ENCODE measurements at places on chromosomes 2 and 18.

DNA sequence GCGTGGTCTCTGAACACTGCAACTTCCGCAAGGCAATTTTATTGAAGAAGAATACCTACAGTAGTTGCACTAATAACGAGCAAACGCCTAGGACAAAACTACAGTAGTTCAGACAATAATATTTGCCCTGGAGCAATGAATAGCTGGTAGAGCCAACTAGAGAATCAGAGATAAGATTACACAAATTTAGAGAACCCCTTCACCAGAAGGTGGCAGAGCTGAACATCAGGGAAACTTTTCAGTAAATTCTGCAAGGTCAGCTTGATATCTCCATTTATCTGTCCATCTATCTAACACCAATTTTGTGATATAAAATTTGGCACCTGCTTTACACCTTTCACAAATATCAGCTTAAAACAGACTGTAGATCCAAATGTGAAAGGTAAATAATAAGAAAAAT lies 43.8 kb downstream of the CDH19 start:
- no peak for DNase-seq

DNA sequence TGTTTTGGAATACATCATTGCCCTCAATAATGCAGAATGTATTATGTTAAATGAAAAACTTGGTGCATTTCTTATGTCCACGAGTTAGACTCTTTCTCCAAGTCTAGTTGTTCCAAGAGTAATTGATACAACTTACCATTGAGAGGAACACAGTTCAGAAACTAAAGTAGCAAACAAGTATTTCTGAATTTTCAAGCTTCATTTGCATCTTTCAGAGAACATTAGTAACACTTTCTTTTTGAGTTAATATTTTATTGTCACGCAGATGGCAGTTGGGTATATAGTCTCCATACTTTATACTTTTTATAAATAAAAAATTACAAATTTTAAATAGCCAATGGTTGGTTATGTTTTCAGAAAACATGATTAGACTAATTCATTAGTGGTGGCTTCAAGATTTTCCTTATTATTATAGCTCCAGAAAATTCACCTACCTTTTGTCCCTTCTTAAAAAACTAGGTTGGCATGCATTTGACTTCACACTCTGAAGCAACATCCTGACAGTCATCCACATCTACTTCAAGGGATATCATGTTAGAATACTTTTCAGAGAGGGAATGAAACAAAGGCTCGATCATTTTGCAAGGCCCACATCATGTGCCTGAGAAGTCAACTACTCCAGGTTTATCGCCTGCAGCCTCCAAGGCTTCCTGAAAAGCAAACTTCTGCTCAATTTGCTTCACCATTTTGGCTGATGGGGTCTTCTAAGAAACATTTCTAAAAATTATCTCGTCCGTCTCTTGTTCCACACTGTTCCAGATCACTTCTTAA lies 29.9 kb downstream of the LYPD6B start:
- DNase-seq: no peak

DNA sequence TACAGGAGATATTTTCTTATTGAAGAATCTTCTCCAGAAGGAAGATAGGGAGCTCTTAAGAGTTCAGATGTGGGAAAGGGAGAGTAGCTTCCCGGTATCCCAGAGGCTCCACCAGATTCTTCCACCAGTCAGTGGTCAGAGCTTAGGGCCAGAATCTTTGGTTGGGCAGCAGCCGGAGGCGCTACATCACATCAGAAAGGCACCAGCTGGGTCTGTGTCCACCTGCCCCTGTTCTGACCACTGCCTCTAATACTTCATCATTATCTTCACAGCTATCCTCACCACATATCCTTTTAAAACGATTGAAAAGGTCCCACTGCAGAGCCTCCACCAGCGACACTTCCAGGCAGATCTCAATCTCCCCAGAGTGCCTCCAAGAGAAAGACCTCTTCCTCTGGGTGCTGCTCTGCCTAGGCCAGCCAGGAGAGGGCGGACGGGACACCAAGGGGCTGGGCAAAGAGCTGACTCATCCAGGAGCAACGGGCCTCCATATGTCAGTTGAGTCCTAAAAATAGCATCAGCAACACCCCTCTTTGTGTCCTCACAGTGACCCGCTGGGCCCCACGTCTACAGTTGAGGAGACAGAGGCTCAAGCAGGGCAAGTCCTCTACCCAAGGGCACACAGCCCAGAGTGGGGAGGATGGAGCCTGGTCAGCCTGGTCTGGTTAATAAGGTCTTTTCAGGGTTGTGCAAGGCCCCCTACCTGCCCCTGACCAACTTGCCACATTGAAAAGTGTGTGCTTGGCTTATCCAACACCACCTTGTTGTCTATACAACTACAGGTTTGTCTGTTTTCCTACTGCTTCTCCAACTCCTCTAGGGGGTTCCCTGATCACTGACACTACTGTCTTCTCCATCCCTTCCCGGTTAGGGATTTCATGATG lies 81.2 kb downstream of the ADD2 start:
- DNase-seq: peak; percentile 26

DNA sequence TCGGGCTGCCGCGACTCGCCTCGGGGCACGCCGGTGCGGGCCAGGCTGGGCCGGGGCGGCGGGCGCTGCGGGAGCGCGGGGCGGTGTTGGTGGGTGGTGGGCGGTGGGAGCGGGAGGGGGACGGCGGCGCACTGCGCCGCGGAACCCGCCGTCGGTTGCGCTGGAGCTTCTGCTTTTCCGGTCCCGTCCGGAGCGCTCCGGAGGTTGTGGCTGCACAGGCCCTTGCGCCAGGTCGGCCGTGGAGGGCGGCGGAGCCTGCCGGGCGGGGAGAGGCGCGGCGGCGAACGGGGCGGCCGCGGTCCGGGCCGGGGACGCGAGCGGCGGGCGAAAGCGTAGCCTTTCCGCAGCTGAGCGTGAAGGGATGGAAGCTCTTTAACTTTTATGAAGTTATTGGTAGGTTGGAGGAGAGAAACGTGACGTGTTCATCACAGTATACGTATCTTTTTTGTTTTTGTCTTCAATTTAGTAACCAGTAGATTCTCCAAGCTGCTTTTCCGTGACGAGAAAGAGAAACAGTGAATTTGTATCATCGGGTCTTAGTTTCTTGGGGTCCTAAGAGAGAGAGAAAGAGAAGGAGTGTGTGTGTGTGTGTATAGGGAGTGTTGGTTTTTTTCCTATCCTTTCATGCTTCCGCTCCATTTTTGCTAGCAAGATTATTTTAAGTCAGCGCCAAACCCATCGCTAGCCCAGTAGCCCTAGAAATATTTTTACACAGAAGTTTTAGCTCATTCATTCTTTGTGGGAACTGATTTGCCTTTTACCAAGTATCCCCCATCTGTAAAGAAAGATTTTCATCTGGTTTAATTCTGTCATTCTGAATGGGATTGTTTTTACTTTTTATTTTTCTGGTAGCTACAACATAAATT lies 535 bp downstream of the ATG4B start:
- no peak for DNase-seq

DNA sequence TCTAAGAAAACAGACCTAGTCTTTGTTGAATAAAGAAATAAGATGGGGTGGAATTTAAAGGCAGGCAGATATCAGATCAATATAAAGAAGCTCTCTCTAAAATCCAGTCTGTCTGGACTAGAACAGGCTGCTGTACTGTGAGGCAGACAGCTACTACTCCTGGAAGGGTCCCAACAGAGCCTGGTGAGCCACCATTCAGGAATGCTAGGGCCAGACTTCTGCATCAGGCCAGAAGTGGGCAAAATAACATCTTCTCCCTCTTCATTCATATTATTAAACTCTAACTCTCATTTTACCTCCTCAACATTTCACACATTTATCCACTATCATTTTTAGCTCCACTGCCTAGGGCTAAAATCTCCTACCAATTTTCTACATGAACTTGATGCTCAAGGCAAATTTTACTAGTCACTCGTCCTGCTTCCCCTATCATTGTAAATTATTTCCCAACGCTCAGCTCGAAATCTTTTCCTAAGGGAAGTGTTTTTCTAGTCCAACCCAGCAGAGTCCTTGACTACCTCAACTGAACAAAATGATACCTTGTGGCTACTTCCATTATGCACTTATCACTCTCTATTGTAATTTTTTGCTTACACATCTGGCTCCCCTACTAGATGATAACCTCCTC lies 45.2 kb upstream of the GLS start:
- no peak for DNase-seq

DNA sequence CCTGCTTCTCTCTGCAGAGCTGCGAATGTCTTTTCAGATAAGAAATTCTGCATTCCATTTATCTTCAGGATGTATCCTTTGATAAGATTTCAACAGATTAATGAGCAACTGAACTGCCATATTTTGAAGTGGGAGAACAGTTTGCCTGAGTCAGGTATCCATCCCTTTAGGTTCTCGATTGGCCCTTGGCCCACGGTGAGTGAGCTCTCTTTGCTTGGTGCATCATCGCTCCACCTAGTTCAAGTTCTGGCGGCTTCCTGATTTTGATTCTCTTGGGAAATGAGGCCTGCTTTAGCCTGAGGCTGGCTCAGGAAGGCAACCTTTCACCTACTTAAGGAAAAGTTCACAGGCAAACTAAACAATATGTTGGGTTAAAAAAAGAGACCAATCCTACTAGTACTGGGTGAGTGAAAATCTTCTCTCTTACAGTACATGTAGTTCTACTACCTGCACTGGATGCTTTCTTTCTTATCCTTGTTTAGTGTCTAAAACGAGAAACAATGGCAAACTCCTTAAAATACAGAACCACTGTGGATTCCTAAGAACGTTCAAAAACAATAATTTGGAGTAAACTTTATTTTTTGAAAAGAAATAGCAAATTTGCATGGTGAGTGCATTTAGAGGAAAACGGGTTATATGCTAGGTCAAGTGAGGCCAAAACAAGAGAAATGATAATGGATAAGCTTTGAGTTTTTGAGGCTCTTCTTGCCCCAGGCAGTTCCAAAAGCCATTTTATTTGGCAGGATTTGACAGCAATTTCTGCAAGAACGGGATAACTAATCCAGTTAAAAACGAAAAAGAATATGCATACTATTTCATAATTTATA lies 837 bp upstream of the ACSL3 start:
- no peak for DNase-seq

- no peak for DNase-seq
Observed at GRCh38 chr18:28594034-28594433, 417.1 kb upstream of the CDH2 start.

- DNase-seq: no peak
Observed at GRCh38 chr2:63654959-63655358, 66.2 kb downstream of the MDH1 start.

GRCh38 chr18:24991141-24992060 lies 360.6 kb downstream of the ZNF521 start:
- DNase-seq: no peak

GRCh38 chr2:36355151-36355889 lies at the start of gene CRIM1:
Gene CRIM1, plus strand, starts transcription at chr2:36355778. Its CDS starts 515 bp downstream, at chr2:36356293.
- no peak for DNase-seq

GRCh38 chr2:5077479-5078089 lies 614.6 kb upstream of the SOX11 start:
- peak; percentile 18 for DNase-seq

DNA sequence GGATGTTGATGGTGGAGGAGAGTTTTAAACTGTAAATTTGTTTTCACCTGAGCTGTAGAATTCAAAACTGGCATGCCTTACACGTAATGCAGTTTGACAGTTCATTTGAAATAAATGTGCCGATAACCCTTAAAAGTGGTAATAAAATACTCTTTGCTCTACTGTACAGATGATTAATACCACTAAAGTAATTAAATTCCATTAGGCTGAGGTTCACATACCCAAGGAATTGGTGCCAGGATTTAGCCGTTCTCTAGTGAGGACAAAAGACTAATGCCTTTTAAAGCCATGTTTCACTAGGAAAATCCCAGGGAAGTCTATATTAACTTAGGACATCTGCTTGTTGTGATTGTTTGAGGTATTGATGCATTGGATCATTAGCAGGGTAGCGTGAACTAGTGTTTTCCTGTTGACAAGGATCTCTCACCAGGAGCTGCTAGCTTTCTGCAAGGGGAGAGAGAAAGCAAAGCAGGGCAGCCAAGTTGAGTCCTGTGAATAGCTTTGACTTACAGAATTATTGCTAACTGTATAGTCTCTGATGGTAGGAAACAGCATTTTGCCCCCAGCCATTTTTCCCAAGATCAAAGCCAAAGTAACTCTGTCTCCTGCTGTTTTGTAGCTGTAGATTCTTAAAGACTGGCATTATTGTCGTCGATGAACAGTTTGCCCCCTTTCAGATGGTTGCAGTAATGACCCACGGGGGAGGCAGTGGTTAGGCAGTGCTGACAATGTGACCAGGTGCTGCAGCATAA lies 280.9 kb upstream of the FANCL start:
- DNase-seq: no peak

- no peak for DNase-seq
Observed at GRCh38 chr2:39024833-39025232, 96.0 kb downstream of the SOS1 start.

DNA sequence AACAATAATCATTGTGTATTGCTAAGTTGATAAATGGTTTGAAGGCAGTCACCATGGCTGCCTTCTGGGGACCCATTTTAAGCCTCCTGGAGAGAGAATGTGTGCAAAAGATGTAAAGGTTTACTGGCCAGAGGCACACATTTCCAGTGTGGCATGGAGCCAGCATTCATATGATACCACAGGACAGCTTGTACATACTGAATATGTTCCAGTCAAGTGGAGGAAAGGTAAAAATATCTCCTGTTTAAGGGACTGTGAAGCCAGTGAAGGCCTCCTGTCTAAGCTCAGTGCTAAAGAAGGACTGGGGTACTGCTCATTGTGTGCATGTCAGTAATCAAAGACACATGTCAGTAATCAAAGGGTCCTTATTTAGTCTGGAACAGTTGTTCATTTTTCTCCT lies 119.2 kb downstream of the BABAM2 start:
- DNase-seq: no peak

DNA sequence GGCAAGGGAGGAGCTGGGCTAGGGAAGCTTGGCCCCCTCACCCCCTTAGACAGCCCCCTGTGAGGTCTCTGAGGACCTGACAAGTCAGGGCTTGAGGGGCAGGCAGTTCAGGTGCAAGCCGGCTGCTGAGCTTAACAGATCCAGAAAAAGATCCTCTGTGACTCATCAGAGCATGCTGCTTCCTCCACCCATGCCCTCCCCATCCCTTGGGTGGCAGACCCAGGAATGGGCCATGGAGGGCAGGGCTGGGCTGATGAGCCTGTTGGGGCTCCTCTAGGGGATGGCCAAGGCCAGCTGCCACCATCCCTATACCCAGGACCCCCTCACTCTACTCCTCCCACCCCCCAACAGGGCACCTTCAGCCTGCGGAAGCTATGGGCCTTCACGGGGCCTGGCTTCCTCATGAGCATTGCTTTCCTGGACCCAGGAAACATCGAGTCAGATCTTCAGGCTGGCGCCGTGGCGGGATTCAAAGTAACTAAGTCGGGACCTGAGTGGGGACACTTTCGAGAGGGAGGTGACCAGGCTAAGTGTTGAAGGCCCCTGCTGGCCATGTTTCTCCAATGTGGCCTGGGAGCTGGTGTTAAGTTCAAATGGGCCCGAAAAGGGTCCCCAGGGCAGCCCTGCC lies 1.9 kb downstream of the SLC11A1 start:
- no peak for DNase-seq

DNA sequence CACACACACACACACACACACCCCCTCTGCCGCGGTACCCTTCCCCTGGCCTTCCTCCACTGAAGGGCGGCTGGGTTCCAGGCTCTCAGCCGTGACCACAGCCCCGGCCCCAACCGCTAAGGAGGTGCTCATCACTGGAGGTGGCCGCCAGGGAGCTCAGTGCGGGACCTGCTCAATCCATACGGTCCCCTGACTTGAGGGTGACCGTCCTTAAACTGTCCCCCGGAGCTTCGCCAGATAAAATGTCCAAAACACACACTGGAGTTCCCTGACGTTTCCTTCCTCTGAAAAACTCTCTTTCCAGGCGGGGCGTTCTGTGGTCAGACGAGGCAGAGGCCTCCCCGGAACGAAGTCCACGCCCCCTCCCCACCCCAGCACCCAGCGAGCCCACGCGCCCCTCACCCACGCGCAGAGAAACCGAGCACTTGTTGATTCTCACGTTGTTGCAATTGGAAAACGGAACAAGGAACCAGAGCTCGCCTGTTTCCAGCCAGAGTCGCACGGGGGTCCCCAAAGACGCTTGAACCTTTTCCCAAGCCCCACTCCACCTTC lies 1.4 kb downstream of the MBP start:
- no peak for DNase-seq

Data from non-pigmented ciliary epithelial cell (primary cell).